ENCODE measurements at places on chromosomes 2 and 18.

GRCh38 chr18:22342625-22343024 is 75.1 kb downstream of the CTAGE1 start:
- no peak for DNase-seq

DNA sequence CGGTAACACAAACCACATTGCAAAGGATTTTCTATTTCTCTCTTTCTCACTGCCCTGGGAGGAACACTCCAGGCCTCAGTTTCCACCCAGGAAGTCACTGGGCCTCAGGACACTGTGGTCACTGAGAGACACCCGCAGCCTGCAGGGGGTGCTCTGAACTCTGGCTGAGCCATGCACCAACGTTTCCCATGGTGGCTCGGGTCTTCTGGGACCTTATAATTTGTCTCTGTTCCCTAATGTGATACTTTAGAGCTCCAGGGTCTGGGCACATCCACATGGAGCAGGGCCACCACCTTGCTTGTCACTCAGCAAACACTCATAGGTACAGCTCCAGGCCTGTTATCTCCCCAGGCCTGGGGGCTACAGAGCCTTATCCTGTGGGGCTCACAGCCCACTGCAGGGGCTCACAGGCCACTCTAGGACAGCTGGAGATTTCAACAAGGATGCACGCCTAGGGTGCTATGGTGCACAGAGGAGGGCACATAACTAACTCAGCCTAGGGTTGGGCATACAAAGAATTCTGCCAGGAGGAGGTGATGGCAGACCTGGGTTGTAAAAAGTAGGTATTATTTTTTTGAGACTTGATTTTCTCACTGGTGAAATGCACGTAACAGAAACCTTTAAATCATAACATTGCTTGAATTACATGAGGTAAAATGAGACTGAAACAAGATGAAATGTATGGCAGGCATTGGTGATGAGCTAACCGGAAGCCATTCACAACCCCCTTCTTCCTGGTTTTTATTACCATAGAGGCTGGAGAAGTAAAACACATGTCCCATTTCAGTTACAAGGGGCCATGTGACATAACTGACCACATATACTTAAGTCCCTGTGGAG is 3.0 kb upstream of the HS1BP3 start:
- no peak for DNase-seq

- no peak for DNase-seq
Measured at GRCh38 chr2:47675196-47675825, 107.6 kb upstream of the MSH6 start.

- no peak for DNase-seq
Measured at GRCh38 chr2:20207051-20207450, 17.9 kb downstream of the SDC1 start.
